ENCODE measurements at places on chromosomes 5 and 9.

DNA sequence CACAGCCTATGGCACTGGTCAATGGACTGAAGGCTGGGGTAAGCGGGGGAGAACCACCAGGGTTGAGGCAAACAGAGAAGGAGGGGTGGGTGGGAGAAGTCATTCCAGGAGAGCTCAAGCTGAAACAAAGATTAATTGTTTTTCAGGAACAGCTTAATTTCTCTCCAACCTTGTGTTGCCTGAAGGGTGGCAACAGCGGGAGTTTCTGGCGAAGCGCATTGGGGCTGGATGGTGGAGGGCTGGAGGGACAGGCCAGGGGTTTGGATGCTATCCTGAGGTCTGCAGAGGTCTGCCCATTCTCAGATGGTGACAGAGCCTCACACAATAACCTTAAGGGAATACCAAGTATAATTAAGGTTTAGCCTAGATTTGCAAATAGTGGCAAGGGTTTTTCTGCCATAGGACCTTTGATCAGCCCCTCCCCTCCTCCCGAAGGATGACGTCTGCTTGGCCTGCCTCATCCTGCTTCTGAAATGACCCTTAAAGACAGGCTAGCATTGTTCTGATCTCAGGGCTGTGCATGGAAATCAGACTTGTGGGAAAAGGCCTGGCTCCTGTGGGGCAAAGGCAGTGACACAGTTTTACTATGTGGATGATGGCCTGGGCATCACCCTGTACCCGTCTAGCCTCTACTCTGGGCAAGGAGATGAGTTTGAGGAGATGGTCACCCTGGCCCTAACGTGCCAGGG is 32.7 kb downstream of the PSD2 start:
- DNase-seq, result no peak

GRCh38 chr5:56358703-56359681 is 125.9 kb upstream of the ANKRD55 start:
- no peak for DNase-seq

DNA sequence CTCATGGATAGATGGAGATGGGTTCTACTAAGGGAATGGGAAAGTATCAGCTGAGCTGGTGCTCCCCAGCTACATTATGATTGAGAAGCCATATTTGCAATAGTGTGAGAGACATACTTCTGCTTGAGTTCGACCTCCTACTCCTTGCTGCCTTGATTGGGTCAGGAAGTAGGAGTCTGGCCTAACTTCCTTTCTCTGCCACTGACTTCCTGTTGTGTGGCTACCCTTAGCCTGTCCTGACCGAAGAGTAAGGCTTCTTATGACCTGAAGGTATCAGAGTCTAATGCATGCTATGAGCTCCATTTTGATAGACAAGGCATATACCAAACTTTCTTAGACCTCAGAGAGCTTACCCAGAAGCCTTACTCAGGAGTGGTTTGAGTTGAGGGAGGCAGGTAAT is 53.9 kb downstream of the OSTF1 start:
- no peak for DNase-seq

DNA sequence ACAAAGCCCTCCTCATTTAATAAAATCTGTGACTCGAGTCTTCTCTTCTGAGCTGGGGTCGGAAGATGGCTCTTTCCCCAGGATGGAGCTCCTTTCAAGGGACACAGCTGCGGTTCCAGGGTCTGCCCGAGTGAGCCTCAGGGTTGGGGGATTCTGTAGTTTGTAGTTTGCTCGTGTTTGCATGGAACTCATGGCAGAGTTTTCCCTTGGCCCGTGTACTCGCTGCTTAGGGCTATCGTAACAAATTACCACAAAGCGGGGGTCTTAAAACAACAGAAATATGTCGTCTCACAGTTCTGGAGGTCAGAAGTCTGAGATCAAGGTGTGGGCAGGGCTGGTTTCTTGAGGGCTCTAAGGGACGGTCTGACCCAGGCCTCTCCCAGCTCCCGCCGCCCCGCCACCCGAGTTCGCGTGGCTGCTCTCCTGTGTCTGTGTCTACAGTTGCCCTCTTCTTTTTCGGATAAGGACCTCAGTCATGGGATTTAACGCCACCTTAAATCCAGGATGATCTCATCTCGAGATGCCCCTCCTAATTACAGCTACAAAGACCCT is 13.9 kb upstream of the LPCAT1 start:
- DNase-seq, result no peak

GRCh38 chr5:57332361-57332760 is 150.2 kb downstream of the ACTBL2 start:
- no peak for DNase-seq

DNA sequence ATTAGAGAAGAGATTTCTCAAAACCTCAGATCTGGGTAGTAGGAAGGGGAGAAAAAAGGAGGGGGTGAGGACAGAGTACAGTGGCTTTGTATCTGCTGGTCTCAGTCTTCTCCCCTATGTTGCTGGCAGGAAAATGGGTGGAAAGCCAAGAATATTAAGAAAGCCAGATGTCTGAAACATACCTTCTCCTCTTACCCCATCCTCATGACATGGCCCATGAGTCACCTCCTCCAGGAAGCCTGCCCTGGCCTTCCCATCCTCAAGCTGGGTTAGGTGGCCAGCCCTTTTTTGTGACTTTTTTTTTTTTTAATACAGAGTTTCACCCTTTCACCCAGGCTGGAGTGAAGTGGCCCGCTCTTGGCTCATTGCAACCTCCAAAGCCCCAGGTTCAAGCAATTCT is 61.8 kb downstream of the ABCA1 start:
- no peak for DNase-seq

DNA sequence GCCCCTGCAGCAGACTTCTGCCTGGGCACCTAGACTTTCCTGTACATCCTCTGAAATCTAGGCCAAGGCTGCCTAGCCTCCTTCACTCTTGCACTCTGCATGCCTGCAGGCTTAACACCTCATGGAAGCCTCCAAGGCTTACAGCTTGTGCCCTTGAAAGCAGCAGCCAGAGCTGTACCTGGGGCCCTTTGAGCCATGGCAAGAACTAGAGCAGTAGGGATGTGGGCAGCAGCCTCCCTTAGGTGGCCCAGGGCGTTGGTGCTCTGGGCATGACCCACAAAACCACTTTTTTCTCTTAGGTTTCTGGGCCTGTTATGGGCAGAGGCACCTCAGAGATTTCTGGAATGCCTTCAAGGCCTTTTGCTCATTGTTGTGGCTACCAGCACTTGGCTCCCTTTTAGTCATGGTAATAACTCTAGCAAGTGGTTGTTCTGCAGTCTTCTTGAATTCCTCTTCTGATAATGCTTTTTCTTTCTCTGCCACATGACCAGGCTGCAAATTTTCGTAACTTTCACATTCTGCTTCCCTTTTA is 606.2 kb downstream of the TLE4 start:
- DNase-seq, result no peak

DNA sequence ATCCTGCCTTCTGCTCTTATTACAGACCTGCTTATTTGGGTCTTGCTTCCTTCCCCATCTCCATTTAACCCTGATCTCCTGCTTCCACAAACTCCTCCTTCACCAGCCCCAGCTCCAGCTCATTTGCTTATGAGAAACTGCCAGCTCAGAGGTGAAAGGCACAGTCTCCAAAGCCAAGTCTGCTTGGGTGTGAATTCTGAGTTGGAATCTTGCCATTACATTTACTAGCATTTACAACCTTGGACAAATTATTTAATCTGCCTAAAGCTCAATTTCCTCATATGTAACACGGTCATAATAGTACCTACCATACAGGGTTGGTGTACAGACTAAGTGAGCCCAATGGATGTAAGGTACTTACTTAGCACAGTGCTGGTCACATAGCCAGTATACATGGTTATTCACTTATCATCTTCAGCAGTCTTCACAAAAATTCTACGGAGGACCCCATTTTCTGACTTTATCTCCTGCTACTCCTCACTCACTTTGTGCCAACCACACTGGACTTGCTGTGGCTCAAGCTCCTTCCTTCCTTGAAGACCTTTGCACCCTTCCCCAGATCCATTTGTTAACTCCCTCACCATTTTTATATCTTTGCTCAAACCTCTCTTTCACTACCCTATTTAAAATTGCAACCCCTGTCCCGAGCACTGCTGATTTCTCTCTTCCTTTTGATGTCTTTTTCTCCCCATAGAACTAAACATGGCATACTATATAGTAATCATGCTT is 86.2 kb downstream of the DOCK2 start:
- no peak for DNase-seq

- DNase-seq, result no peak
Measured at GRCh38 chr5:173745123-173745522, 128.7 kb upstream of the BOD1 start.

DNA sequence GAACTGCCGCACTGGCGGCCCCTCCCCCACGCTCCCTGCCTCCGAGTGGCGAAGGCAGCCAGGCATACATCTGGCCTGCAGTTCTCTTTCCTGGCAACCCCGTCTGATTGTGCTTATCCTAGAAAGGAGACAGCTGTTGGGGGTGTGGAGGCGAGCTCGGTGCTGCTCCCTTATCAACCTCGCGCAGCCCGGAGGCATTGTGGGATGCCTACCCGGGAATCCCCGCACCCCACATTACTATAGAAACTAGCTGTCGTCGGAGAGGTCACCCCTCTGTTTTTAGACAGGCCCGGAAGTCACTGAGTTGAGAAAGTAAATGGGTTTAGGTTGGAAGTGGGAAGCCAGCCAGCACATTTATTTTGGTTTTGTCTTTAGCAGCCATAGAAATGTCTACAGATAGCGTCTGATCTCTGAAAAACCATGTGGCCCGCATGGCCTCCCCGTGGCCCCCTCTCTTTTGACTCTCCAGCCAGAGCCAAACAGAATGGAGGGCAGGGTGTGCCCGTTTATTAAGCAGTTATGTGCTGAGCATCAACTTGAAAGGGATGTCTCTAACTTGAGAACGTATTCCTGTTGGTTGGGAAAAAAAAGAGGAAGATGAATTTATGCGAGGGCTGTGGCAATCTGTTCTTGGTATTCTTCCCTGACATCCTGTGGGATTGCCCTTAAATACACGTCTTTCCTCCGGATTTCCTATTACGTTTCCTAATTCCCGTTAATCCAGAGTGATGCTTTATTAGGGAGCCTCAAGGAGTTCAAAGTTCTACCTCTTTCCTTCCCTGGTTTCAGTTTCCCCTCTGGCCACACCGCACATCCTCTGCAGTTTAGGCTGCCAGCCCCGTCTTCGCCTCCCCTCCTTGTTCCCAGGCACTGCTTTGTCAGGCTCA is 3.9 kb downstream of the STC2 start:
- no peak for DNase-seq

DNA sequence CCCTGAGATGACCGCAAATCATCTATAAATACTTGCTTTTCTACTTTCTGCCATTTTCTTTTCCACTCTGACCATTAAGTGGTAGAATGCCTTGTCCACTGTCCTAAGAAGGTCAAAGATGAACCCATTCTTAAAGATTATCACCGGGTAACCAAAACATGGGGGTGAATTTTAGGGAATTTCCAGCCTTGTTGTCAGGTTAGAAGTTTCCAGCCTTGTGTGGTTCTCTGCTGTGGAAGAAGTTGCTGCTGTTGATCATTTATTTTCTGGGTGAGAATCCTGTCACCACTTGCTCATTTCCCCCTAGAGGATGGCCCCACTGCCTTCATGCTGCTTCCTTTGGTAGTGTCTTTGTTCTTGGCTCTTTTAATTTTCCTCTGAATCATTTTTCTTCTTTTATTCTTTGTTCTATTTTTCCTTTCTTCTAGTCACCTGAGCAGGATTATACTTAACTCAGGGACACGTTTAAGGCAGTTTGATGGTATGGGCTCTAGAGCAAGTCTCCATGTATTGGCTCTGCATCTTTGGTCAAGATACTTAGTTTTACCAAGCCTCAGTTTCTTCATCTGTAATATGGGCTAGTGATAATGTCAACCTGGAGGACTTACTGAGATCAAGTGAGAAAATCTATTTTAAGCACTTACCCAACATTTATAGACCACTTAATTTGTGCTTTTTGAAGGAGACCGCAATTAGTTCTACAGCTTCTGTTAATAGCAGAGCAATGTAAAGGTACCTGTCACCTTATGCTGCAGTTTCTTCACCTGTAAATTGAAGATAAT is 266.2 kb downstream of the ARHGAP26 start:
- DNase-seq, result no peak

DNA sequence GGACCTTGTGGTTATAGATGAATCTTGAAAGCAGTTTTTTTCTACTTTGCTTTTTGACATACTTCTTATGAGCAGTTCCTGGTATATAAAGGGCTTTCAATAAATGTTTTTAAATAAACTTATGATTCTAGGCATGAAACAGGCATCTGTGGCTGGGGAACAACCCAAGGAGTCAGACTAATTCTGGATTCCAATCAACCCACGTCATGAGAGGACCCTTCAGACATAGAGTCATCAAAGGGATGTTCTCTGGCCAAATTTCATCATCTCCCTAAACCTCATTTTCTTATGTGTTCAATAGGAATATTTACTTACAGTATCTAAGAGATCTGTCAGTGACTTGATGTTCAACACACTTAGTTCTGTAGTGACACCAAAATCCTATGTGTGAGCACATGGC is 243.8 kb upstream of the ZNF462 start:
- DNase-seq, result peak; percentile 82

DNA sequence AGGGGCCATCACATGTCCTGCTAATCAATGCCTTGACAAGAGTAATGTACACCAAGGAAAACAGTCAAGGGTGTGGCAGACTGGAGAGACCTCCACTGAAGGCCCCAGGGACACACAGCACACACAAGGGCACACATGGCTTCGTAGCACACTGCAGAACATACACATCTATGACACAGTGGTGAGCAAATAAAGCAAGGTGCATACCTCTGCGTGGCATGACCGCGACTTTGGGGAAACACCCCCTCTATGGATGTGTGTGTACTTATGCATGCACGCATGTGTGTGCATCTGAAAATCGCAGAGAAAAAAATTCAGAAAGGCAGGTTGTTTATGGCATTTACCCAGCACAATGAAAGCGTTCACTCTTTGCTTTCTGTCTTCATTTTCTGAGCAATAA is 20.5 kb downstream of the SEMA4D start:
- no peak for DNase-seq

GRCh38 chr5:160467555-160468362 is 46.1 kb downstream of the PTTG1 start:
- no peak for DNase-seq

DNA sequence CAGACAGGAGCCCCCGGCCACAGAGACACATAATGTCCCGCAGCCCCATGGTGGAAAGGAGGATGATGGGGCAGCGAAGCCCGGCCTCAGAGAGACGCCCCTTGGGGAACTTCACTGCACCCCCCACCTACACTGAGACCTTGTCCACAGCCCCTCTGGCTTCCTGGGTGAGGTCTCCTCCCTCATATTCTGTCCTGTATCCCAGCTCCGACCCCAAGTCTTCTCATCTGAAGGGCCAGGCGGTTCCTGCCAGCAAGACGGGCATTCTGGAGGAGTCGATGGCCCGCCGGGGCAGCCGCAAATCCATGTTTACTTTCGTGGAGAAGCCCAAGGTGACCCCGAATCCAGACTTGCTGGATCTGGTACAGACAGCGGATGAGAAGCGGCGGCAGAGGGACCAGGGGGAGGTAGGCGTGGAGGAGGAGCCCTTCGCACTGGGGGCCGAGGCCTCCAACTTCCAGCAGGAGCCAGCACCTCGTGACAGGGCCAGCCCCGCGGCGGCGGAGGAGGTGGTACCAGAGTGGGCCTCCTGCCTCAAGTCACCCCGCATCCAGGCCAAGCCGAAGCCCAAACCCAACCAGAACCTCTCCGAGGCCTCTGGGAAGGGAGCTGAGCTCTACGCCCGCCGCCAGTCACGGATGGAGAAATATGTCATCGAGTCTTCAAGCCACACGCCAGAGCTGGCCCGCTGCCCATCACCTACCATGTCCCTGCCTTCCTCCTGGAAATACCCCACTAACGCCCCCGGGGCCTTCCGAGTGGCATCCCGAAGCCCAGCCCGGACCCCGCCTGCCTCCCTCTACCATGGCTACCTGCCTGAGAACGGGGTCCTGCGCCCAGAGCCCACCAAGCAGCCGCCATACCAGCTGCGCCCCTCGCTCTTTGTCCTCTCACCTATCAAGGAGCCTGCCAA is 8.9 kb downstream of the SYNPO start:
- DNase-seq, result no peak

- DNase-seq, result no peak
Measured at GRCh38 chr5:74966141-74967026, 86.0 kb downstream of the GCNT4 start.
